ENCODE measurements at places on chromosomes 11 and 22.

GRCh38 chr22:39765046-39765445 is 128.5 kb downstream of the ENTHD1 start:
- no peak for DNase-seq

- DNase-seq: no peak
Measured at GRCh38 chr11:3197878-3198528, 20.6 kb downstream of the MRGPRG start.

DNA sequence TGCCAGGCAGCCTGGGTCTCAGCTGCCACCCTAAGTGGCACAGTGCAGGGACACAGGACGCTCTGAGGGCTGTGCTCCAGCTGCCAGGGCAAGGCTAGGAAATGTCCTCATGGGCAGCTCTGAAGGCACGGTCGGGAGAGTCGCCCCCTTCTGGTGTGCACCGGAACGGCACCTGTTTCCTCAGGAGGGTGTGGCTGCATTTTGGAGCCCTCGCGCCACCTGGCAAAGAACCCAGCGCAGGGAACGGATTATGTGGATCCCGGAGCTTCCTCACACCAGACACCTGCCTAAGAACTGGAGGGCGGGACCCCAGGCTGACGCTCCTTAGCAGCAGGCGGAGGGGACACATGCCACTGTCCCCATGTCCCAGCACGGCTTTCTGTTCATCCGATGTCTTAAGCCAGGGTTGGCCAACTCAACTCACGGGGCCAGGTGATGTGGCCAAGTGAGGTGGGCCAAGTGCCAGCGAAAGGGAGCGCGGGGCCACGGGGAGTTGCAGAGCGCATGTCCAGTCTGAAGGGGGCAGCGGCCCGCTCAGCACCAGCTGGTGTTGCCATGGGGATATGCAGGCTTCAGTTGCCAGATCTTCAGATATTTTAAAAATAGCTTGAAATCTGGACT is 5.1 kb upstream of the SLC22A8 start:
- DNase-seq: no peak

DNA sequence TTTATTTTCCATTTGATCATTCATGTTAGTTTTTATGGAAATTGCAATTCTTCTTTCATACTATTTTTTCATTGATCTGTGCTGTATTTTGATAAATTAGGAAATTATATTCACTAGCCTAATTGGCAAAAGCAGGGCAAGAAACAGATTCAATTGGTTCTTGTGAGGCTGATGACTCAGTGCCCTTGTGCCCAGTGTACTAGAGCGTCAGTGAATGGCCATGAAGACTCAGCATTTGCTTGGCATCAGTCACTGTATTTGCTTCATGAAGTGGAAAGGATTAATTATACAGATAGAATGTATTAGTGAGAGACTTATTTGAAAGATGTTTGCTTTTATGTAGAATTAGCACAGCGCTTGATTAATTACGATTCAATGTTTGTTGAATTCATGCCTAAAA is 31.8 kb downstream of the MRGPRX1 start:
- DNase-seq: no peak

- no peak for DNase-seq
Measured at GRCh38 chr11:98307827-98308491, 712.8 kb upstream of the CNTN5 start.

GRCh38 chr11:132901638-132902471 is 630.4 kb downstream of the OPCML start:
- no peak for DNase-seq

- DNase-seq: no peak
Measured at GRCh38 chr11:14262271-14262846, 96.6 kb downstream of the RRAS2 start.

- DNase-seq: no peak
Measured at GRCh38 chr22:23325183-23325582, 144.9 kb downstream of the BCR start.

GRCh38 chr11:68727783-68728182 is 23.5 kb downstream of the TESMIN start:
- no peak for DNase-seq
